ENCODE measurements at places on chromosomes 16 and 17. TPM values are rescaled to one million over a fixed set of nuclear protein-coding genes. Genes with fewer than 3 reads are reported as not detected.

DNA sequence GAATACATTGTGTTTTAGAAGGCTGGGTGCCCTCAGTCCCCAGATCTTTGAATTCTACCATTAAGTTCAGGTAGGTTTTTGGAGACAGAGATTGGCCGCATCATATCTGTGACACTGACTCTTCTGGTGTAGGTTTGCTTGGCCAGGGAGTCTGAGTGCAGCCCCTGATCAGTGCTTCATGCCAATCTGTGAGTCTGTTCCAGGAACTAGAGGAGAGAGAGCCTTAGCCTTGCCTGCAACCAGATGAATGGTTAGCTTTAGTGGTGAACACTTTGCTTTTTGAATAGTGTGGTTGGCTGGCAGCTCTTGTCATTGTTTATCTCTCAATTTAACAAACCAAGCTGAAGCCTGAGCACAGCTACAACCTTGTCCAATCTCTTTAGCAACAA is 87.8 kb downstream of the PLXDC1 start:
- DNase-seq: no peak

GRCh38 chr16:67915831-67916723 is 15.6 kb downstream of the CTRL start:
- no peak for DNase-seq

DNA sequence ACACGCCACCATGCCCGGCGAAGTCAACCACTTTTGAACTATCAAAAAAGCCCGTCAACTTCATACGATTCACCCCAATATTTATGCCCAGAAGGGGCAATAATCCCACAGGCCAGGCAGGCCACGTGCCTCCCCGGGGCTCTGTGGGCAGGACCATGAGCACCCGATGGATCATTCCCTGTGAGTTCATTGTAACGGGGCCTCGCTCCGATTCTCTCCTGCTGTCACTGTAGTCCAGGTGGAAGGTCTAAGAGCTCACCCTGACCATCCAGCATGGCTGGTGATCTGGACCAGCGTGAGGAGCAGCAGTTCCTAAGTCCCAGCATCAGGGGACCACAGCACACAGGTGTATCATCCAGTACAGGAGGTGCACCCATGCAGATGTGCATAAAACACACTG is 77.5 kb upstream of the DOC2B start:
- no peak for DNase-seq

The BFAR gene
- total RNA-seq: 87.7 TPM

Measured in CD8-positive, alpha-beta memory T cell (primary cell).